ENCODE measurements at places on chromosomes 12 and 14.

DNA sequence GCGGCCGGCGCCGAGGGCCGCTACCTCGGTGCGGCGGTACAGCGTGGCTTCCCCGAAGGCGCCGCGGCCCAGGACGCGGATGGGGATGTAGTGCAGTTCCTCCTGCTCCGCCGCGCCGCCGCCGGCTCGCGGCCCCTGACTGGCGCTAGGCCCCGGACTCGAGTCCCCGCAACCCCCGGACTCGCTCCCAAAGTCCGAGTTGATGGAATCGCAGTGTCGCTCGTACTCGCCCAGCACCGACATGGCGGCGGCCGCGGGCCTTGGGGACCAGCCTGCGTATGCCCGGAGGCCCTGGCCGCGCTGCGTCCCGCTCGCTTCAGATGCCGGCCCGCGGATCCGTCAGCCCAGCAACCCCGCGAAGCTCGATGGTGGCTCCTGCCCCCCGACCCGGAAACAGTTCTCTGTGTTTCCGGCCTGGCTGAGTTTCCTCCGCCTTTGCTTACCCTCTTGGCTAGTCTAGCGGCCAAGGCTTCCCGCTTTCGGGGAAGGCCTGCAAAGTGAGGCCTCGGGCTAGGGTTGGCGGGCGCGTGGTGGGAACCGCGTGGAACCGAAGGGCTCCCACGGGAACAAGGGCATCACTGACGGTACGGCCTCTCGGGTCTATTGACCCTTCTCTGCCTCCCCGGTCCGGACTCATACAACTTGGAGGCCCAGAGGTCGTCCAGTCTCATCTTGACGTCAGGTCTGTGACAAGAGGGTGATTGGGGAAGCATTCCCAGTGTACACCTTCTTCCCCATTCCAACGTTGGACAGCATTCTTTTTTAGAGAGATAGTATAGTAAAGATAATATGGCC is at the start of gene NEK9:
Gene NEK9 (minus strand): TSS at position 370 of the 795 bp plus-strand sequence. CDS start 127 bp downstream, at position 243.
- DNase-seq = peak; percentile 90

- no peak for DNase-seq
These were observed 110.9 kb downstream of the PPP2R5E start for GRCh38 chr14:63432228-63432627.

DNA sequence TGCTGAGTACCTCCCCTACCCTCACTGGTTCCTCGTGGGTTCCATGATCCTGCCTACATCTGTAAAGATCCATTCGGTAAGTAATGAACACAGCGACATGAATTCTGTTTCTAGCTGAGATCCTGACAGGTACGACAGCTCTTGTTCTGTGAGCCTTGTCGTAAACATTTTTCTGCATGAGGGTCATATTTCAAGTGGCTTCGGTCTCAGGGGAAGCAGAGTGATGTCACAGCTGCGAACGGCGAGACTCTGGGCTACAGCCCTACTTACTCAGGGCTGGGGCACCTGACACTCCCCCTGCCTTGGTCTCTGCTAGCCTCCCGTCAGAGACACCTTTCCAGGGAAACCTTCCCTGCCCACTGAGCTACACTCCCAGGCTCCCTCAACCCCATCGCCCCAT is 85.8 kb downstream of the RBM19 start:
- no peak for DNase-seq

- no peak for DNase-seq
These were observed 10.5 kb upstream of the CDK2AP1 start for GRCh38 chr12:123282111-123282510.

DNA sequence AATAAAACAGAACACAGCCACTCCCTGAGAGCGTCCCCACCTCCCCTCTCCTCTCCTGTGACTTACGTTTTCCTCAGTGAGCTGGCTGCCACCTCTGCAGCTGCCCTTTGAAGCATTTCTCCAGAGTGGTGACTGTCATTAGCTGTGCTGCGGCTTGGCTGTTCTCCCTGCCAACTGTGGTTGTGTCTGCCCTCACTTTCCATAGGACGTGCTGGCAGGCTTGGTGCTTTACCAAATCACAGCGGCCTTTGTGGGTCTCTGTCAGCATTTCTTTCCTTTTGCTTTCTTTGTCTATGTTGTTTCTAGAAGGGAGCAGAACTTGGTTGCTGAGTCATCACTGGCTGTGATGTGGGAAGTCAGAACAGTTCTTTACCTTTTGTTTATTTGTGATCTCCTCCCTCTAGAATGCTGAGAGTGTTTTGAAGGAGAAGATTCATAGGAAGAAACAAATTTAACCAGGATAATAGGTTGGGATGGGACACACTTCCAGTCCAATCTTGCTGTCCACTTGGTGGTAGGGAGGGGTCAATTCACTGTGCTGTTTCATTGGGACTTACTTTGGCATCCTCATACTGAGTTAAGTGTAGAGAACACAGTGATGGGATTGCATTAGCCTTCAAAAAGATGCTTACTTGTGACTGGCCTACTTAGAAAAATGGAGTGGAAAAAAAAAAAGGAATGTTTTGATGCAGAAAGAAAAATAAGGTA is 88.2 kb downstream of the TMX1 start:
- no peak for DNase-seq

DNA sequence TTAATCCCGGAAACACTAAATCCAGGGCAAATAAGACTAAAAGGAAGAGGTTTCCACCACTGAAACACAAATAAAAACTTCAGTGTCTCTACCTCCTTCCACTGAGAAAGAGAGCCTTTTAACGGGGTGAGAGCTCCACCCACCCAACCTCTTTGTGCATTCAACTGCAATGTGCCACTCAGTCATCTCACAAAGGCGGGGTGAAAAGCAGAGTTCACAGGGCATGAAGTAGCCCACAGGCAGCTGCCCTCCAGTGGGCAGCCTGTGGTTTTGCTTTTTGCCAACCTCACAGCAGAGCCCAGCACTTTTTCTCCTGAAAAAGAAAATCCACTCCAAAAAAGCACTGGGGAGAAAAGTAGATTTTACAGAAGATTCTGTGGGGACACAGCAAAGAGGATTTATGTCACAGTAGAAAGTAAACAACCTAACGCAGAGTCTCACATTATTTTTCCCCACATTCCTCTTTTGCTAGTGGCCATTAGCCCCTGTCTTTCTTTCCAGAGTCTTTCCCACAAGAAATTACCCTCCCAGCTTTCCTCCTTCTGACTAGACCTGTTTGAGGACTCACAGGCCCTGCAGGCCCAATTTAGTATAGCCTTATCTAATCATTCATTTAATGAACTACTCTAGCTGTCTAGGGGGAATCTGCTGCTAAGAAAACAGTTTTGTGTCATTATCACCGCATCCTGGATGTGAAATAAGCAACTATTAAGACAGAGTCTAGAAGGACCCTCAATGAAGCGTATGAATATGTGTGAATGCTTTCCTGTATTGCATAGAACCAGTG is 753.8 kb upstream of the FOXG1 start:
- no peak for DNase-seq

DNA sequence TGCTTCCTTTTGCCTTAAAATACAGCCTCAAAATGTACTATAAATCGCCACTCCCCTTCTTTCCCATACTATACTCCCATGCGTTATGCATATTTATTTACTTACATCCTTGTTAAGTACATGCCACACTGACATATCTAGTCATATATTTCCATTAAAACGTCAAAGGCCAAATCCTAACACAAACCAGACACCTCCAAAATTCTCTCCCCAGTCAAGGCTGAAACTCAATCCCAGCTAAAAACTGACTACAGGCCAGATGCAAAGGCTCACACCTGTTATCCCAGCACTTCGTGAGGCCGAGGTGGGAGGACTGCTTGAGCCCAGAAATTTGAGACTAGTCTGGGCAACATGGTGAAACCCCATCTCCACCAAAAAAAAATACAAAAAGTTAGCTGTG is 5.7 kb upstream of the CAND1 start:
- DNase-seq = no peak

DNA sequence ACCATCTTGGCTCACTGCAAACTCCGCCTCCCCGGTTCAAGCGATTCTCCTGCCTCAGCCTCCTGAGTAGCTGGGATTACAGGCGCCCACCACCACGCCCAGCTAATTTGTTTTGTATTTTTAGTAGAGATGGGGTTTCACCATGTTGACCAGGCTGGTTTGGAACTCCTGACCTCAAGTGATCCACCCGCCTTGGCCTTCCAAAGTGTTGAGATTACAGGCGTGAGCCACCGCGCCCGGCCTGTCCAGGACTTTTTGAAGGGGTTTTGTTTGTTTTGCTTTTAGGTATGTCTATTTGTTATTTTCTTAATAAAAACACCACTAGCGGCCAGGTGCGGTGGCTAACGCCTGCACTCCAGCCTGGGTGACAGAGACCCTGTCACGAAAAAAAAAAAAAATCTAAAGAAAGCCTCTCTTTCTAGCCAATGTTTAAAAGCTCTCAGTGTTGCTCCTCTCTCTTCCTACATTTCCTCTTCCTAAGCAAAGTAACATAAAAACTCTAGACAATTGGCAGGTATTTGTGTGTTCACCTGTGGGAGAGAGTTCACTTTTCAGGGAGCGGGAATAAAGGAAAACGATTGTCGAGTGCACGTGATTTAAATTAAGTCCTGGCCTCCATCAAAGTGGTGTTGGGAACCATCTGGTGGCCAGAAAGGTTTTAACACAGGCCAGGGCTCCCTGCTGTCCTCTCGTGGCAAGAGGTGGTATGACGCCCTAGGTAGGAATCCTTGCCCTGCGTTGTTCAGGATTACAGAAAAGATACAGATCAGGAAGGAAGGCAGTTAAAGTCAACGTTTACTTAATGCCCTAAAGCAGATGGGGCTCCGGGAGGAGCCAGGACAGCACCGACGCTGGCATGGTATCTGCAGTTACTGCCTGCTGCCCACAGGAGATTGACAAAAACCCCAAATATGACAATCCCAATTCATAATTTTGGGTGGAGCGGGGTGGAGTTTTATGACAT is 36.2 kb upstream of the ATP23 start:
- peak; percentile 83 for DNase-seq

GRCh38 chr14:30381861-30382480 is 177.0 kb upstream of the G2E3 start:
- DNase-seq = no peak

DNA sequence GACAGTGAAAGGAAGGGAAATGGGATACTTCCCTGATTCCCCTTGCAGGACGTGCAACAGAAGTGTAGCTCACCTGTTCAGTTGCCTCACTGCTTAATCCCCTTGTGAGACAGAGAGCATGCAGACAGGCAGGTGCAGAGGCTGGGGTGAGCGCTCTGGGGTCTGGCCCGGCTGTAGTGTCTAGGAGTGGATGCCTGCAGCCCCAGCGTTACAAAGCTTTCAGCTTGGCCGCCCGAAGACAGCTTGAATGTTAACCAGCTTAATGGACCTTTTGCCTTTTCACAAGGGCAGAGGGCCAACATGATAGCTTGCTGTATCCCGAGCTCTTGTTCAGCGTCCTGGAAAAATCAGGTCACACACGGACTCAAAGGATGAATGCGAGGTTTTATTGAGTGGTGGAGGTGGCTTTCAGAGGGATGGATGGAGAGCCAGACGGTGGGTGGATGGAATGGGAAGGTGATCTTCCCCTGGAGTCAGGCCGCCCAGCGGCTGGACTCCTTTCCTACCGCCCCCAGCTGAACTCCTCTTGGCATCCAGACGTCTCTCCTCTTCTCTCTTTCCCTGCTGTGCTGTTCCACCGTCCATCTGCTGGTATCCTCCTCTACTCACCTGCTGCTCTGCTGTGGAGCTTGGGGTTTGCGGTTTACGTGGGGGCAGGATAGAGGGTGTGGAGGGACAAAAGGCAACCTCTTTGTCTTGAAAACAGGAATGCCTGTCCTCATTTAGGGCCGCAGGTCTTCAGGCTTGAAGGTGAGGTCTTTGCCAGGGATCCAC is 86.2 kb upstream of the RESF1 start:
- DNase-seq = no peak

- DNase-seq = no peak
These were observed 68.9 kb downstream of the KDM2B start for GRCh38 chr12:121511916-121512315.

- DNase-seq = no peak
These were observed 279.0 kb downstream of the IPO8 start for GRCh38 chr12:30416631-30417030.

DNA sequence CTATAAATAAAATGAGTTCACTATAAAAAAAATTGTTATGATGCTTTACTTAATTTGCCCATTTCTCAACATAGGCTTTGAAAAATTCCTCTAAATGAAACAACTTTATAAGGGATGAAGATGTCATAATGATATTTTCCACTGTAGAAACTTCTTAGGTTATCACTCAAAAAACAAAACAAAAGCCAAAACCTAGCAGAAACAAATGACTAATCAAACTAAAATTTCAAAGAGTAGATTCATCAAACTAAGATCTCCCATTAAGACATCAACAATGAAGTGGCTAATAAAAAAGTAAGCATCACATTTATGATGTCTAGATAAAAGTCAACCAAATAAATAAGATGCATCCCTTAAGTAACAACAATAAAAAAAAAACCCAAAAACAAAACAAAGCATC is 36.9 kb upstream of the TTC7B start:
- DNase-seq = no peak

Data from activated naive CD8-positive, alpha-beta T cell treated with anti-CD3 and anti-CD28 coated beads, Interleukin-2, amount 10 ng/mL, durations not matched to agents 7 days and 5 days (primary cell).